ENCODE measurements at places on chromosomes 13 and 19.

DNA sequence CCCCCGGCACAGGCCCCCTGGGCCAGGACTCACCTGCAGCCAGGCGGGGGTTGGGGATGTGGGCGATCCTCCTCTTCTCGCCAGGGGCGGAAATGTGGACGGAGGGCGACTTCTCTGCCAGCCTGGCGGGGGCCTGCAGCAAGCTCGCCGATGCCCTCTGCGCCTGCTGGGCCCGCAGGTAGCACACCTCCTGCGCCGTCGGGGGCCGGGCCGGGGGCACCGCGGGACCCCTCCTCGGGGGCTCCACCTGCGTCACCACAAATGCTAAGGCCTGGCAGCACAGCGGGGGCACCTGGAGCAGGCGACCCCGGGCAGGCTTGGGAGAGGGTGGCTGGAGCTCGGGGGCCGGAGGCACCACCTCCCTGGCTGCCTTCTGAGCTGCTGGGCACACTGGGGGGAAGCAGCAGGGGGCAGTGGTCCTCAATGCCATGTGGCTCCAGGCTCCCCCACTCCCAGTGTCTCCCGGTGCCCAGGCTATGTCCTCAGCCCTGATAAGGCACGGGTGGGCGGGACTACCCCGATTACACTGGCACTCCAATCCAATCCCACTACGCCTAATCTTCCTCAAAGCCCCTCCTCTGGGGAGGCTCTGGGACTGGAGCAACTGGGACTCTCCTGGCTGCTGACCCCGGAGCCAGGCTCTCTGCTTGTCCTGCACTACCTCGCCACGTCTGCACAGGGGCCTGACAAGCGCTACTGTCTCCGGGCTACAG lies 11.6 kb upstream of the ATP8B3 start:
- DNase-seq: no peak

DNA sequence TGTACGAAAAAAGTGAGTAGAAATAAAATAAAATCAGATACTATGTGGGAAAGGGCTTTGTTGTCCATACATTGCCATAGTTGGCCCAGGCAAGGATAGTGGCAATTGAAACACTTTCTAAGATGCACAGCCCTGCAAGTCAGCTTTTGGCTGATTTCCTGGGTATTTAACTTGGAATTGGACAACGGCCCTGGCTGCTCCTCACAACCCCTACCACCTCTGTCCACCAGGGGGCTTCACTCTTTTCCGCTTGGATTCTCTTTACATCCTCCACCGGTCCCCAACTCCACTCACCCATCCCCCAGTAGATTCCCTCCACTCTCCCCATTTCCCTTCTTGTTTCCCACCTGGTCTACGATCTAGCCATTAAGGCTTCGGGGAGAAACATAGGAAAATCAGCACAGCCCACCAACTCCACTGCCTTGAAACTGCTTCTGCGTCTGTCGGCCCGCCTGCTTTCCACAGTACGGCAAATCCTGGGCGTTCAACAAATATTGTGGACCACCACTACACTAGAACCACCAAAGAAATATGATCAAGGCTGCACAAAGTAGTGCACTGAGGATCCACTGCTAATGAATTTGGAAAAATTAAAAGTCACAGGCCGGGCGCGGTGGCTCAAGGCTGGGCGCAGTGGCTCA lies 48.6 kb upstream of the GTF3A start:
- peak; percentile 73 for DNase-seq

DNA sequence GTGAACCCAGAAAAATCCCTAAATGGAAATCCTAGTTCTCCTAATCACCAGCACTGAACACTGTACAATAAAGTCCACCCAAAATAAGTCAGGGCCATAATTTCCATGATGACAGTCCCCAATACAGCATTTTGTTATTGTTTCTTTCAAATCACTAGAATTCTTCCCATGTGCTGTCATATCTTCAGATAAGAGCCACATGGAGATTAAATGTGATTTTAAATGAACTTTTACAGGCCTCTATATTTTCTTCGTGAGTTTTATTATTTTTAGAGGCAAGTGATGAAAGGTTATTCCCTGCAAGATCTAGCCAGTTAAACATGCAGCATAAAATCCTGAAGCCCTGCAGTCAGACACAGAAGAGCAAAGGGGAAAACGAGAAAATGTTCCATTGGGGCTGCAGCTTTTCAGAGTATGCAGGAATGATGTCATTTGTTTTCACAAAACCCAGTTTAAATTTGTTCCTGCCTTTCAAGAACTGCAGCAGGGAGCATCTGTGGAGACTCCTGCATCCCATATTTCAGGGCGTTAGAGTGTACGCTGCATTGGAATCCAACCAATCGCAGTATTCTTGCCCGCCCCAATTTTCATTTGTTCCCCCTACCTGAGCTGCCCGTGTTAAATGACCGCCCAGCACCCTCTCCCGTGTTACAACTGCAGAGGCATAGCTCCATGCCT lies 167.2 kb upstream of the KLF12 start:
- no peak for DNase-seq

- DNase-seq: no peak
These were observed 6.7 kb upstream of the MYCBP2 start for GRCh38 chr13:77333594-77333993.

Data from stimulated activated naive CD8-positive, alpha-beta T cell treated with anti-CD3 and anti-CD28 coated beads, Interleukin-15, Interleukin-2, amounts not matched to agents 100 U/mL and 50 U/mL, for 24 hours (primary cell).